Lower lobe of right lung (tissue), 2 donors: ENCODE measurements at places on chromosomes 3 and 15.

GRCh38 chr15:63874616-63875015 is 40.9 kb upstream of the HERC1 start:
- DNase-seq: no peak

DNA sequence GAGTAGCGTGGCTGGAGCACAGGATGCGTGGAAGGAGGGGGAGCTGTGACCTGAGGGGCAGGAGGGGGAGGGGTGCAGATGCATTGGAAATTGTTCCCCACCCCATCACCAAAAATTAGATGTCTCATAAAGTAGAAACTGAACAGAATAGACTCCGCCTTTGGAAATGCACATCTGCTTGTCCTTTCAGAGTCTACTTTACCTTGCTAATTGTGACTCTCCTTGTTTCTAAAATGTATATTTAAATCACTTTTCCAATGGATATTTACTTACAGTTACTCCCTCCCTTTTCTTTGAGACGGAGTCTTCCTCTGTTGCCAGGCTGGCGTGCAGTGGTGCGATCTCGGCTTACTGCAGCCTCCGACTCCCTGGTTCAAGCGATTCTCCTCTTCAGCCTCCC is 30.6 kb downstream of the SPG21 start:
- no peak for DNase-seq

GRCh38 chr3:46138581-46138980 is 69.5 kb downstream of the CCR1 start:
- DNase-seq: no peak

DNA sequence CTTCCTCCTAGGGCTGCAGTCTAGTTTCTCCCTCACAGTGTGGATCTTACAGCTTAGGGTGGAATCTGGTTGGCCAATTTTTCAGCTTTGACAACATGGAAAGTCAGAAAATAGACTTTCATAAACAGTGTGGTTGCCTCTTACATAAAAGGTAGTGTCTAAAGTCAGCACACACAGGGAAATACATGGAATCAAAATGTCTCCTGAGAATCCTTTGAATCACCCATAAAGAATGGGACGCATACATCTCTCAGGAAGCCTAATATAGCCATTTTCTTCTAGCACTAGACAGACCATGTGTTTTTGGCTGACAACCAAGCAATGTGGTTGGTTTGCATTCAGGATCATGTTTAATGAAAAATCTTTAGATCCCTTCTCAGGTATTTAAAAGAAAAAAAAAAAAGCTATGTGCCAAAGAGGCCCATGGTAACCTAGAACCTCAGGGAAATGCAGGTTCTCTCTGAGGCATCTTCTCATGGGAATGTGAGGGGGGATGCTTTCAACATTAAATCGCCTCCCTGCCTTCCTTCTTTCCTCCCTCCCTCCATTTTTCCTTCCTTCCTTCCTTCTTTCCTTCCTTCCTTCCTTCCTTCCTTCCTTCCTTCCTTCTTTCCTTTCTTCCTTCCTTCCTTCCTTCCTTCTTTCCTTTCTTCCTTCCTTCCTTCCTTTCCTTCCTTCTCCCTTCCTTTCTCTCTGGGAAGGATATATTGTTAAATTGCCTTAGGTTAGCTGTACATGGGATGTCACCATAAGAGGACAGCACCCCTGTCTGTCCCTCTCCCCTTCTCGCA is 34.3 kb upstream of the ZBTB38 start:
- DNase-seq: no peak

- DNase-seq: no peak
Observed at GRCh38 chr15:25347707-25348106, 91.1 kb downstream of the UBE3A start.

DNA sequence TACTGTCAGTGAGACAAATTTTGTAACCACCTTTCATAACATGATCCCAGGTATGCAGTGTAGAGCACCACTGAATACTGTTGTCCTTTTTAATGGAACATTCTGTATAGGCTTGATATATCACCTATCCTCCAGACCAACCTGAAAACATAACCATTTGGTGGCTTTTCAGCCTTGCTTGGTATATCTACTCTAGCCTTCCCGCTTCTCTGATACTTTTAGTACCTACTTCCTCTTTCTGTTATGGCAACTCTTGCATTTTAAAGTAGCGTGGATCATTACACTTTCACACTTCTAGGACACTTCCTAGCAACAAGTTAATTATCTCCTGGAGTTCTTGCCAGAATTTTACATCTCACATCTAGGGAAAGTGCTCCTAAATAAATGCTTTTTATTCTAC is 226.6 kb upstream of the ROBO1 start:
- DNase-seq: no peak

DNA sequence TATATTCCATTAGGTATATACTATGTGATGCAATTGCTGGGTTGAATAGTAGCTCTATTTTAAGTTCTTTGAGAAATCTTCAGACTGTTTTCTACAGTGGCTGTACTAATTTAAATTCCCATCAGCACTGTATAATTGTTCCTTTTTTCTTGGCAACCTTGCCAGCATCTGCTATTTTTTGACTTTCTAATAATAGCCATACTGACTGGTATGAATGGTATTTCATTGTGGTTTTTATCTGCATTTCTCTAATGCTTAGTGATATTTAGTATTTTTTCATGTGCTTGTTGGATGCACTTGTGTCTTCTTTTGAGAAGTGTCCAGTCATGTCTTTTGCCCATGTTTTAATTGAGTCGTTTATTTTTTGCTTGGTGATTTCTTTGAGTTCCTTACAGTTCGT is 145.1 kb upstream of the PLSCR5 start:
- DNase-seq: no peak

- no peak for DNase-seq
Observed at GRCh38 chr3:33125840-33126239, 12.0 kb downstream of the CRTAP start.

GRCh38 chr3:17373304-17373703 is 369.1 kb downstream of the TBC1D5 start:
- DNase-seq: no peak

- DNase-seq: no peak
Observed at GRCh38 chr15:45777781-45778180, 143.0 kb downstream of the SQOR start.

DNA sequence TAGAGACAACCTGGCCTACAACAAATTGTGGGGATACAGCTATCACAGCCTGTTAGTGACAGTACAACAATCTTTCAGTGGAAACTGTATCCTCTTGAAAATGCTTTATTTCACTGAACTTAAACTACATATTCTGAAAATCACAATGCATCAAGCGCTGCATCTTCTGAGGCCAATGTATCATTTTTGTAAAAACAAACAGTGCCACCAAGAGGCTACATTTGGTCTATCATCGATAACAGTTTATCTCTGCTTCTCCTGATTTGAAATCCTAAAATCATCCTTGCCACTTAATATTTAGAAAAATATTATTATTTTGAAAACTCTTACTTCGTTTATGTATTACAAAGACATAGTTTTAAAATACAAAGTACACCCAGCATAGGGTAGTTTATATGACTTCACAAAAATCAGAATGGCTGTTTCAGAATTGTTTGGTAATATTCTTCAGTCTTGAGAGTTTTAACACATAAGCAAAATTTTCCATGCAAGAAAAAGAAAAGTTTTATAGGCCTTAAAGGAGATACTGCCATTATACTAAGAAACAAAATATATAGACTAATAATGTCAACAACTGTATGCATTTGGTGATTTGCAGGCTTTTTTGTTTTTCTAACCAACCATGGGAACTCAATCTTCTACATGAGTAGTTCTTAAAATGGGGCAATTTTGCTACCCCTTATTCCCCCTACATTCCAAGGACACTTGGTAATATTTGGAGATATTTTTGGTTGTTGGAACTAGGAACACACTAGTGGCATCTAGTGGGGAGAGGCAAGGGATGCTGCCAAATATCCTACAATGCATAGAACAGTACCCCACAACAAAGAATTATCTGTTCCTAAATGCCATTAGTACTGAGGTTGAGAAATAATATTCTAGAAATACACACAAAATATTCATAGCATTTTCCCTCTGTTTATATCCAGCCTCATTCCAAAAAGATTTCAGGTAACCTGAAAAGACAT is 42.3 kb downstream of the WDR72 start:
- DNase-seq: no peak

DNA sequence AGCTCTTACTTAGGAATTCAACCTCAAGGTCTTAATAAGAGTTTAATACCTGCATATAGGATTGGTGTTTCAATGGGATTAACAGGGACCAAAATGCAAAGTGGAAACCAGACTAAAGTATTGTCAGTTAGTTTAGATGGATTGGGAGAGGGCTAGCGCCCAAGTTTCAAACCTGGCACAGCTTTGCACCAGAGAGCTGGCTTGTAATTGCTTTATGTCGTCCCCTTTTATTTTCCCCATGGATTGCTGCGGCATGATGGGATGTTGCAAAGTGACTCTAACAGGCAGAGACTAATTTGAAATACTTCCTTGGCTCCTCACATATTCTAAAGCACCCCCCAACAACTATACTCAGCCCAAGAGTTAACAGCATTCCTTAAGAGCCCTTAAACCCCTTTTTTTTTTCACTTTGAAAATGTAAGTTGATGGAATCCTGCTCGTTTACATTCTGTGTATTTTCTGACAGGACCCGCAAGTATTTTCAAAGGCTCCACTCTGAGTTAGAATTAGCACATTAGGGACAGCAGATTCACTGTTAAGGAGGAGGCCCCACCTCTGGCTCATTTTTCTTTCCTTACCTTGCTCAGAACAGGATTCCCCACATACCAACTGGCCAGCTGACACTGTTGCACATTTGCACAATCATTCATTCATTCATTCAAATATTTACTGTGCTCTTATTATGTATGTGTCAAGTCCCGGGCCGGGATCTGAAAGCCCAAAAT is 214.2 kb downstream of the ERC2 start:
- no peak for DNase-seq

- DNase-seq: no peak
Observed at GRCh38 chr15:49888734-49889133, 230.3 kb downstream of the ATP8B4 start.

DNA sequence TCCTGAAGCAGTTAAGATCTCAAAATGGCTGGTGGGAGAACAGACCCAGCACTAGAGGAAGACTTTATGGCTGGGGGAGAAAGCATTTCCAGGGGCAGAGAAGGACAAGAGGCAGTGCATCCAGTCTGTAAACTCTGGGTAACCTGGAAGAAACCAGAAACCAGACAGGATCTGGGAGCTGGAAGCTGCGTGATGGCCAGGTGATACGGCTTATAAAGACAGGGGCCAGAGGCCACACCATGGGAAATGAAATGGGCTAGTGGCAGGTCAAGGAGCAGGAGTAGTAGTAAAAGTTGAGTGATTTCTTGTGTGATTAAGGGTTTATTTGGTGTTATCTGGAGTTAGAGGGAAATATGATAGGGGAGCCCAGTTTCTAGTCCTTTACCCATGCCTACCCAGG is 144.7 kb upstream of the ARRDC4 start:
- no peak for DNase-seq

DNA sequence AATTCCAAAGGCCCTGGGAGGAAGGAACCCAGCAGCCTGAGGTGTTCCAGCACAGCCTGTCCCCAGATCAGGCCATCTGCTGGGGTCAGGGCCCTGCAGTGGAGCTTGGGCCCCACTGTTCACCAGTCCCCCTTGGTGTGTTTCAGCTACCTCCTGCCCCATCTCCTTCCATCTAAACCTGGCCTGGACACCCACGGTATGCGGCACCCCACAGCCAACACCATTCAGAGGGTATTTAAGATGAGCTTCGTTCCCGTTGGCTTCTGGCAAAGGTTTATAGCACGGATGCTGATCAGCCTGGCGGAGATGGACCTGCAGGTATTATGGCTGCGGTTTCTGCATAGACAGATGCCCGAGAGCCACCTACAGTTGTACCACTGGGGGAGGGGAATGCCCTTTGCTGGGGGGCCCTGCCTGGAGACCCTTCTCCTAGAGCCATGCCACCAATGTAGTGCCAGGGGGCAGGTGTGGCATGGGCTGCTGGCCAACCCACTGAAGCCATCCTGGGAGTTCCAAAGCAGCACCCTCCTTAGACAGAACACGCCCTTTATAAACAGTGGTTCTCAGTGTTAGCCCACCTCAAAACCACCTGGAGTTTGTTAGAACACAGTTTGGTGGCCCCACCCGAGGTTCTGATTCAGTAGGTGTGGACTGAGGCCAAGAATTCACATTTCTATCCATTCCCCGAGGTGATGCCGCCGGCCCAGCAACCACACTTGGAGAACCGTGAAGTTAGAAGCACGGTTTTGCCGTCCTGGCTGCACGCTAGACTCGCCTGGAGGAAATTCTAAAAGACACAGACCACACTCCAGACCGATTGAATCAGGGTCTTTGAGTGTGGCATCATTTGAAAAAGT is 126.9 kb downstream of the LRRK1 start:
- peak; percentile 24 for DNase-seq

GRCh38 chr3:105691633-105692032 is 177.2 kb downstream of the CBLB start:
- no peak for DNase-seq

GRCh38 chr3:110918963-110919362 is 152.7 kb upstream of the NECTIN3 start:
- DNase-seq: no peak

- DNase-seq: no peak
Observed at GRCh38 chr3:45079715-45080114, 53.6 kb downstream of the CLEC3B start.

- no peak for DNase-seq
Observed at GRCh38 chr3:11660242-11660641, 16.5 kb upstream of the VGLL4 start.

- DNase-seq: no peak
Observed at GRCh38 chr15:96622714-96623113, 292.2 kb downstream of the NR2F2 start.

GRCh38 chr3:113166719-113167492 is 44.5 kb upstream of the BOC start:
- no peak for DNase-seq

DNA sequence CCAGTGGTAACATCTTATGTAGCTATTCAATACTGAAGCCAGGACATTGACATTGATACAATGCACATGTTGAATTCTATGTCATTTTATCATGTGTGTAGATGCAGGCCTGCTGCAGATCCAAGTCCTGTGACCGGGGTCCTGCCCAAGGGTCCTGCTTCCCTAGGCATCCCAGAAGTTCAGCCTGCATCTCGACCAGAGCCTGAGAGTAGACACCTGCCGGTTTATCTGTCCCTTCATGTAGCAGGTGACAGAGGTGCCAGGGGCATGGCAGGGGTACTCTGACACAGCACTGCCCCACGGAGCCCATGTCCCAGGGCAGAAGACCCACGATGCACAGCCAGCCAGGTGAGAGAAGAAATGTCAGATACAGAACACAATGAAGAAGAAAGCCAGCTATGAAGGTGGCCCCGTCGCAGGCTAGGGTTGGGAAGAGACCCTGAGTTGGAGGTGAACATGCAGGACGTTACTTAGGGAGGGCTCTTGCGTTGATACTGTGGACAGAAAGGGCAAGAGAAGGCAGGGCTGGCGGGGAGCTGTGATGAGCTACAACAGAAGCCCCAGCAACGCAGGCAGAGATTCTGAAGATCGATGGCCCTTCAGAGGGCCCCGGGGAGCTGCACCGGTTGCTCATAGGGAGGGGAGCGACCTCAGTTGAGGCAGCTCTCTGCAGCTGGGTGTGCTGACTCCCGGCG is 51.0 kb downstream of the TPRA1 start:
- no peak for DNase-seq

- DNase-seq: no peak
Observed at GRCh38 chr3:112651516-112651915, 10.6 kb upstream of the CCDC80 start.
